ENCODE measurements at places on chromosomes 4 and X.

- DNase-seq: no peak
Measured at GRCh38 chr4:178215763-178216162, 773.5 kb upstream of the AGA start.

DNA sequence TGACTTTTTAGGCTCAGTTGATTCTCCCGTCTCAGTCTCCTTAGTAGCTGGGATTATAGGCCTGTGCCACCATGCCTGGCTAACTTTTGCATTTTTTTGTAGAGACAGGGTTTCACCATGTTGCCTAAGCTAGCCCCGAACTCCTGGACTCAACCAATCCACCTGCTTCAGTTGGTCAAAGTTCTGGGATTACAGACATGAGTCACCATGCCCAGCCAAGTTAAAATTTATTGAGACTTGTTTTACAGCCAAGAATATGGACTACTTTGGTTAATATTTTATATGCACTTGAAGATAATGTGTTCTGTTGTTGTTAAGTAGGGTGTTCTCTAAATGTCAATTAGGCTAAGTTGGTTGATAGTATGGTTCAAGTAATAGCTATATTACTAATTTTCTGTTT is 58.7 kb downstream of the CYTL1 start:
- no peak for DNase-seq

DNA sequence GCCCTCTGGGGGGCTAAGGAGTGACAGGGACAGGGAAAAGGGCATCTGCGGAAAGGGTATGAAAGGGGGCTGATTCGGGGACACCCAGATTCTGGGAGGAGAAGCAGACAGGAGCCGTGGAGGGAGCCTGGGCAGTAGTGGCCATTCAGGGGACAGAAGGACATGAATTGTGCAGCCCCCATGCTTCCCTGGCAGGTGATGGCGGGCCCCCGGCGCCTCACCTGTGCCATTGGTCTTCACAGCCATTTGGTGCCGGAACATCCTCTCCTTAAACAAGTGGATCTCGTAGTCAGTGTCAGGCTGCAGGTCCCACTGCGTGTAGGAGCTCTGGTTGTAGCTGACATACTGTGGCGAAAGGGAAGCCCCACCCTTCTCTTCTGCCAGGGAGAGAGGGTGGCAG is 21.9 kb downstream of the L1CAM start:
- DNase-seq: no peak

- no peak for DNase-seq
Measured at GRCh38 chrX:16825264-16826035, 39.2 kb downstream of the TXLNG start.

- DNase-seq: no peak
Measured at GRCh38 chr4:136810626-136811025, 721.7 kb downstream of the PCDH18 start.

GRCh38 chr4:384311-385010 is 46.8 kb downstream of the ZNF141 start:
- DNase-seq: no peak

GRCh38 chr4:108851366-108851765 is 88.5 kb upstream of the ETNPPL start:
- DNase-seq: no peak

GRCh38 chrX:135315864-135316263 is 6.6 kb downstream of the ETDC start:
- no peak for DNase-seq

DNA sequence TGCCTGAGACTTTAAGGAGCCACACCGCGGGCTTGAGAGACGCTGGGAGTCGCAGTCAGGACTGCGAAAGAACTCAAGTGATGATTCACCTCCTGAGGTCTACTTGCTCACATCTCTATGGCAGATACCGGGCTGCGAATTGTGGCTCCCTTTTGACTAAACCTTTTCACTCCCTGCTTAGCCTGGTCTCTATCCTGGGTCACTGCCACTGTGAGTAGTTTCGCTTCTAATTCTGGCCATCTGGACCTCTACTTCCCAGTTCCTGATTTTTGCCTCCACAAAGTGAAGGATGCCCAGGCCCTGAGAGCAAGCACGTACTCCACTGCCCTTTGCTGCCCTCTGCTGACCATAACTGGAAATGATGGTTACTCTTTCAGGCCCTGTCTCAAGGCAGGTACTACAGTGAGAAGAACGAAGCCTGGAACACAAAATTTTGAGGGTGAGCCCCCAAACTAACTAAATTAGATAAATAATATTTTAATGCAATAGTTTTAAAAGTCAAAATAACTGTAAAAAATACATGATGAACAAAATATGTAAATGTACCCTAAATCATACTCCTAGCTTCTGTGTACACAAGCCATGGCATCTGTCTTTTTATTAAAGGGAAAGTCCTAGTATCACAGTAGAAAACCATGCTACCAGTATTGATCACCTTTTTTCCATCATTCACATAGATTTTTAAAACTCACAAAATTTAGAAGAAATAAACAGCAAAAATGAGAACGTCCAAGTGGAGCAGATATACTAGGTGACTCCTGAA is 16.7 kb downstream of the MAD2L1 start:
- peak; percentile 28 for DNase-seq

- no peak for DNase-seq
Measured at GRCh38 chr4:13525606-13526281, 18.6 kb downstream of the NKX3-2 start.

GRCh38 chr4:15777697-15778288 is 335 bp upstream of the CD38 start:
- no peak for DNase-seq

Measured in stimulated activated CD8-positive, alpha-beta memory T cell treated with anti-CD3 and anti-CD28 coated beads, Interleukin-15, amount 100 ng/mL, for 48 hours (primary cell).